CD4-positive, alpha-beta memory T cell (primary cell): ENCODE measurements at places on chromosomes 1 and 21. TPM values are rescaled to one million over a fixed set of nuclear protein-coding genes. Genes with fewer than 3 reads are reported as not detected.

DNA sequence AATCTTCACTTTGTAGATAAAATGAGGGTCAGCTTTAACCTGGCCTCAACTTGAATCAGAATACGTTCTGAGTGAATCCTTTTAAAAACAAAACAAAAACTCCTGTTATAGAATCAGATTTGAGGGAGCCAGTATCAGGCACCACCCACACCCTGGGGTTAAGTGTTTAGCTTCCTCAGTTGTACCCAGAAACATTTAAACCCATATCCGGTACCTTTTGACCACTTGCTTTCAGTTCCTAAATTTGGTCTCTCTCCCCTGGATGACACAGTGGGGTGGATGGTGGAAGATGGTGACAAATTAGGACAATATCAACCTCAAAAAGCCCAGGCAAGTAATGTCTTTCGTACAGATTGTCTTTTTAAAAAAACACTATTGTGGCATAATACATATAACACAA lies 10.4 kb downstream of the KLHDC7A start:
- DNase-seq: no peak

DNA sequence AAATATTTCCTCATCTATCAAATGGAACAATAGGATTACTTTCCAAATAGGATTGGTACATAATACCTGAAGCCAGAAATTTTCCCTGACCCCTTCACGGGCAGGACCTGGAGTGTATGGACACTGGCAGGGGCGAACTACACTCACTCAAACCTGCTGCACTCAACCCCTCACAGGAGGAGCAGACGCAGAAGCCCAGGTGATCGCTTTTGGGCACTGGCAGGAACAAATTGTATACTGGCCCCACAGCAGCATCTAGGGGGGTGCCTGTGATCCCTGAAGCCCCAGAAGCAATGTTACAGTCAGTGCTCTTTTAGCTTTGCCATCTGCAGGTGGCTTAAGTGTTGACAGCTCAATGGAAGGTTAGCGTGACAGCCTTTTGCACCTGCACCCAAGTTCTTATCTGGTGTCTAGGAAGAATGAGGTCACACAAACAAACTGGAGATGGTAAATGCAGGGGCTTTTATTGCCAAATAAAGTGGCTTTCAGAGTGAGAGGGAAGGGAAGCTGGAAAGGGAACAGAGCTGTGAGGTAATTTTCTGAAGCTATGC lies 199.2 kb upstream of the NEGR1 start:
- DNase-seq: no peak

The SUSD4 gene
- 9.5 TPM for polyA plus RNA-seq

- no peak for DNase-seq
Observed at GRCh38 chr1:166691476-166691875, 147.8 kb upstream of the POGK start.

The OR2G6 gene
- not detected for polyA plus RNA-seq

DNA sequence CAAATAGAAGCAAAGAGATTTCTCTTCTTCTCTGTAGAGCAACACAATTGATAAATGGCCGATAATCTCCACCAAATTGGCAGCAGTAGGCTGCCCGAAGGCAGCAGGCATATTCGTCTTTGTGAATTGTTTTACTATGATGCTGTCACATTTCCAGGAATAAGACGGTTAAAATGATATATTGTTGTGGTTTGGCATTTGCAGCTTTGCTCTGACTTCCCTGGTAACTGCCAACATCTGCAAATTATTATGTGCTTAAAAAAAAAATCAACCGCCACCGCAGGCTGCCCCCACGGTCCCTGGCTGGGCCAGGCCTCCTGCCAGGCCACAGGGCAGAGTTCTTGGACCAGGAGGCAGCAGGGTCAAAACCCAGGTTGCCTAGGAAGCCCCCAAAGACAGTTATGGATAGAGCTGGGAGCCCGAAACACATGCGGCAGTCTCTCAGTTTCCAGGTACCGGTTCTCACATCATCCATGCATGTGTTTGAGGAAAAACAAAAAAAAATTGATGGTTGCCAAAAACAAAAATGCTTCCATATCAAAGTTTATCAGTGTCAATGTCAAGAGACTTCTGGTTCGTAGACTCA lies 179.3 kb downstream of the ETS2 start:
- DNase-seq: no peak

The PPIAL4G gene
- 0.21 TPM for polyA plus RNA-seq

The RGS18 gene
- polyA plus RNA-seq: 1.6 TPM

GRCh38 chr1:22350924-22351767 lies 100.5 kb upstream of the ZBTB40 start:
- DNase-seq: no peak

The C2CD2 gene
- 3.5 TPM for polyA plus RNA-seq

The FAM110D gene
- not detected for polyA plus RNA-seq

DNA sequence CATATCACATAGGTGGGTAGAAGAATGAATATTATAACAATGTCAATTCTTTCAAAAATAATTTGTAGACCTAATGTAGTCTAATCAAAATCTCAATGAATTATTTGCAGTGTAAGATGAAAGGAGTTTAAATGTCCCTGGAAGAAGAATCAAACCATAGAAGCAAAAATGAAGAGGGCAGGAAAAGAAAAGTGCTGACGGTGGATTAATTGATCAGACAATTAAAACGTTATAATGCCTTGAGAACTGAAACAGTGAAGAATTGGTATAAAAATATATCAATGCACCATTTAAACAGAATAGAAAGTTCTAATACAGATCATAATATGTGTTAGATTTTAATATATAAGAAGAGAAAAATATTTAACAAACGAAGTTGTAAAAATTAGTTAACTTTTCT lies 109.8 kb downstream of the TYW3 start:
- no peak for DNase-seq

The SH2D1B gene
- not detected for polyA plus RNA-seq

The GSTM3 gene
- polyA plus RNA-seq: 44.3 TPM

- no peak for DNase-seq
Observed at GRCh38 chr1:58971629-58972140, 187.8 kb upstream of the JUN start.

GRCh38 chr1:12618965-12619791 lies 1.2 kb upstream of the DHRS3 start:
- peak; percentile 48 for DNase-seq

The GBP4 gene
- polyA plus RNA-seq: 54.3 TPM

The DCDC2B gene
- polyA plus RNA-seq: not detected

DNA sequence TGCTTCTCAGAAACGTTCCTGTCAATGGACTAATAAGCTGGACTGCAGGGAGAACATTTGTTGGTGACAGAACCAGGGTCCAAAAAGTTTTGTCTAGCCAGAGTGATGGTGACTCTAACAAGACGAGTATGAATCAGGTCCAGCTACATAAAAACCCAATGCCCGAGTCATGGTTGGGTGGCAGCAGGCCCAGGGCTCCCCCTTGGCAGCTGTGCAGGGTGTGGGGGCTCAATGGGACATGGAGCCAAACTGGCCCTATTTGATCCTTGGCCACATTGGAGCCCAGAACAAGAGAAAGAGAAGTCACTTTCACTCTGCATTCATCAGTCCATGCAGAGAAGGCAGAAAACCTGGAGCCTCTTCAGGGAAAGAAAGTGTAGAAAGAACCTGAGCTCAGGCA lies 37.9 kb upstream of the TENT5C start:
- DNase-seq: no peak
